Cerebellar cortex (tissue), 1 donor: ENCODE measurements at places on chromosomes 11 and 22.

DNA sequence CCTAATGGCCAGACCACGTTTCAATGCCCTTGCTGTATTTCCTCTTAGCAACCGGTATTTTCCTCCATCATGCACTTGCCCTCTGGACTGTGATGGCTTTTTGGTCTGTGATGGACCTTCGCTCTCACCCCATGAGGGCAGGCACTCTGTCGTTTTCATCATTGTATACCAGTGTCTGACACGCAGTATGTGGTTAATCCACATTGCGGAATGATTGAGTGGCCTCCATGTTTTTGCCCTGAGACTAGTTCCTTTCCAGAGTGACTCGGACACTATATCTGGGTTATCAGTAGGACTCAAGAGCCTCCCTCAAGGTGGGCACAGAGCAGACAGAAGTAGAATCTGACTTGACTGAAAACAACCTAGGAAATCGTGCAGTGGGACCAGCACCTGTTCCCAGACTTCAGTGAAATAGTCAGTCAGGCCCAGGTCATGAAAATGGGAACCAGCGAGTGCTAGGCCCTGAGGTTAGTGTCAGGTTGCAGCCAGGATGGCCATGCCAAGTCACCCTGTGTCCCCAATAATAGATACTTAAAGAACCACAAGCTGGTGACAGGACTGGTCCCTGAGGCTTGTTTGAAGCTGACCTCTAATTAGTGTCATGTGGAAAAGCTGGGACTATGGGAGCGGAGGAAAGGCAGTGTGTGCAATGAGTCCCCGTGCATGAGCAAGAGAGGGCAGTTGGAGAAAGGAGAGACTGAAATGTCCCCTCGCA lies 464.7 kb downstream of the INSC start:
- DNase-seq, result no peak

- DNase-seq, result peak; percentile 78
Observed at GRCh38 chr22:17788528-17789378, 14.5 kb upstream of the BID start.

- DNase-seq, result no peak
Observed at GRCh38 chr22:20027966-20028854, 7.3 kb downstream of the TANGO2 start.

- DNase-seq, result peak; percentile 7
Observed at GRCh38 chr11:93958991-93959390, 62.2 kb upstream of the HEPHL1 start.

DNA sequence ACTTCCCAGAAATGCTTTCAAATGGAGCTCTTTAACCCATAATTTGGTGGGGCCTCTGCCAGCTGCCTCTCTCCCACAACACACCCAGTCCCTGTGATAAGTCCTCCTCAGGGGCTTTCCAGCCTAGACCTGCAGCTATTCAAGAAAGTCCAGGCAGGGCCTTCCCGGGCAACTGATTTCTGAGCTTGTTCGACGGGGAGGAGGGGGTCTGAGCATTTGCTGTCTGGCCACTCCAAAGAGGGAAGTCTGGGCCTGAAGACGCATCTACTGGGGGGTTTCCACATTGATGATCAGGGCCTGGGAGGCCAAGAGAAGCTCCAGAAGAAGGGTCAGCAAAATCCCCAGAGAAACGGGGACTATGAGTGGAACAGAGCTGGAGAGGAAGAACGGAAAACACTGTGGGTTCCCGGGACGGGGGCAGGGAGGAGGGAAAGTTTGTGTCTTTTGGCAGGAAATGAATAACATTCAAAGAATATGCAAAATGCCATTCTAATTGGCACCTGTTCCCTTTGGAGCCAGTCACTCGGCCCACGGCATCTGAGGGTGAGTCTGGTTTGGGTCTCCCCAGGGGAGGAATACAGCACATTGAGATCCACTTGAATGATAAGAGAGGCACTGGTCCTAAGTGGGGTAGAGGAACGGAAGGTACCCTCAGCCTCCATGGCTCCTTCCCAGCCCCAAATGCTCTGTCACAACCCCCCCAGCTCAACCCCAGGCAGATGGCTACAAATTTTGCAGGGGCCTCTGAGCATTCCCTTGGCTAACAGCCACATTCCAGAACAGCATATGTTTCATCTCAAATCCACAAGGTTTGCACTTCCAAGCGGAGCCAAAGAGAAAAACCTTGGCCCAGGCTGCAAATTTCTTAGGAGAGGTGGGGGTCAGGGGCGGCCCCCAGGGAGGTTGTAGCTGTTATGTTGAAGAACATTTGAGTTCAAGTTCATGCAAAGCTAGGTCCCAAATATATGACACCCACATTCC lies 72.0 kb downstream of the RPUSD4 start:
- peak; percentile 94 for DNase-seq

GRCh38 chr11:101436511-101437142 lies 147.2 kb downstream of the TRPC6 start:
- peak; percentile 10 for DNase-seq

DNA sequence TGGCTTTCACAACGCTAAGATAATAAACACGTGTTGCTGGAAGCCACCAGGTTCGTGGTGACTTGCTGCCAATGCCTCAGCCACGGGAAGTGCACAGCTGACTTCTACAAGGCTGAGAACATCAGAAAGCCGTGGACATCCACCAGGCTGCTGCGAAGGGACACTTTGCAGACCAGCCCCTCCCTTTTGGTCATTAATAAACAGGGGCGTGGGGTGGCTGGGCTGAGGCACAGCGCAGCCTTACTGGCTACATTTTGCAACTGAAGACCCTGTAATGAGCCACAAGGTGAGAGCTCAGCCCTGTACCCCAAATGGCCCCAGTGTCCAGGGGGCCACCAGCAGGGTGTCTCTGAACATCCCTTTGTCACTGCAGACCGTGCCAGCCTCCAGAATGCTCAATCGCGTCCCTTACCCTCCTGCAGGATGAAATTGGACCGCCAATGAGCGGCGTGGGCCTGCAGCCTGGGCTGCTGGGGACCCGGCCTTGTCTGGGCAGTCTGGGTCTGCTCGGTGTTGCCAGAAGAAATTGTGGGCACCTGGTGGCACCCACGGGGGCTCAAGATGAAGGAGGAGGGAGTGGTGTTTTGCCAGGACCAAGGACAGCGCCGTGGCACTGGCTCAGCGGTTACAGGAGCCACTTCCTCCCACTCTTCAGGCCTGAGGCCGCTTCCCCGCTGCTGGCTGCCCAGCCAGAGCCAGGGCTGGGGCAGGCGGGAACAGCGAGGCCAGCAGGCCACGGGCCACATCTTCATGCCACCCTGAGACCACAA lies 181.9 kb downstream of the CTTN start:
- no peak for DNase-seq

DNA sequence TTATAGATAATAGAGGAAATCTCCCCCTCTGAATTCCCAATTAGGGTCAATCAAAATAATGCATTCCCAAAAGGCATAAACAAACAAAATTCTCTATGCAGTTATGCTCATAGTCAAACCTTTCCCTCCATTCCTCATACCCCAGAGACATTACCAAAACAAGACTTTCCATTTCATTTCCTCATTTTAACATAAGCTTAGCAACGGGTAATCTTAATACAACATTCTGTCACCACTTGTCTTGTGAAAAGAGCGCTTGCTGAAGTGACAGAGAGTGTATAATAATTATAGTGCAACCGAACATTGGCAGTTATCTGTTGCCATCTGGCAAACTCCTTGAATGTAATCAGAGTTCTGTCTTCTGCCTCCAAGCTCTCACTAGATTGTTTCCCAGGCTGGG lies 1.2 kb upstream of the SLN start:
- DNase-seq, result peak; percentile 48

DNA sequence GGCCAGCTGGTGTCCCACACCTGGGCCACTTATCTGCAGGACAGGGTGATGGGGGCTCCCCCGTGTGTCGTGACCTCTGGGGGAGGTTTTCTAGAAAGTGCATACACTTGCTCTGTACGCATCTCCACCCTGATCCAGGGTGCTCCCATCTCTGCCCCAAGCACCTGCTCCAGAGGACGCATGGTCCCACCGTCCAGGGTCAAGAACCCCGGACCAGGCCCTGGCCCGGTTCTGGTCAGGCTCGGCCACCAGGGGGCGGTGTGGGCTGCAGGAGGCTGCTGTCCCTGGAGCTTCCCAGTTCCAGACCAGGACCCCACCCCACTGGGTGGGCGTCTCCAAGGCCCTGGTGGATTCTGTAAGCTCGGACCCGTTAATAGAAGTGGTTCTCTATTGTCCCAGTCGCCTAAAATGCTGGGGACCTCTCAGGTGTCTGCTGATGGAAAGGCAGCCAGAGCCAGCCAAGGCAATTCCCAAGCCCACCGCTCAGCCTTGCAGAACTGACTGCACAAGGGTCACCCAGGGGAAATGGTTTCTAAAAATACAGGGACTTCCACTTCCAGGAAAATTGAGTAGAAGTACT lies 34.7 kb upstream of the SEPTIN5 start:
- DNase-seq, result no peak

GRCh38 chr22:50540381-50540780 lies 5.3 kb upstream of the KLHDC7B start:
- DNase-seq, result no peak

DNA sequence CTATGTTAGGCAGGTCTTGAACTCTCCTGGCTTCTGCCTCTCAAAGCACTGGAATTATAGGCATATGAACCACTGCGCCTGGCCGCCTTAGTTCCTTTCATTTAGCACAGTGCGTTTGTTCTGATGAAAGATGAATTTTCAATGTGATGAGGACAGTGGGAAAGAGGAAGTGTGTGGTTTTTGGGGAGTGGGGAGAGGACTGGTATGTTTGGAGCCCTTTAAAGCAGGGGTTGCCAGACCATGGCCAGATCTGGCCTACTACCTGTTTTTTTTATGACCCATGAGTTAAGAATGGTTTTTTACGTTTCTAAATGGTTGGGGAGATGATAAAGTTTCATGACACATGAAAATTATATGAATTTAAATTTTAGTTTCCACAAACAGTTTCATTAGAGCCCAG lies 12.5 kb downstream of the ATXN10 start:
- DNase-seq, result no peak

DNA sequence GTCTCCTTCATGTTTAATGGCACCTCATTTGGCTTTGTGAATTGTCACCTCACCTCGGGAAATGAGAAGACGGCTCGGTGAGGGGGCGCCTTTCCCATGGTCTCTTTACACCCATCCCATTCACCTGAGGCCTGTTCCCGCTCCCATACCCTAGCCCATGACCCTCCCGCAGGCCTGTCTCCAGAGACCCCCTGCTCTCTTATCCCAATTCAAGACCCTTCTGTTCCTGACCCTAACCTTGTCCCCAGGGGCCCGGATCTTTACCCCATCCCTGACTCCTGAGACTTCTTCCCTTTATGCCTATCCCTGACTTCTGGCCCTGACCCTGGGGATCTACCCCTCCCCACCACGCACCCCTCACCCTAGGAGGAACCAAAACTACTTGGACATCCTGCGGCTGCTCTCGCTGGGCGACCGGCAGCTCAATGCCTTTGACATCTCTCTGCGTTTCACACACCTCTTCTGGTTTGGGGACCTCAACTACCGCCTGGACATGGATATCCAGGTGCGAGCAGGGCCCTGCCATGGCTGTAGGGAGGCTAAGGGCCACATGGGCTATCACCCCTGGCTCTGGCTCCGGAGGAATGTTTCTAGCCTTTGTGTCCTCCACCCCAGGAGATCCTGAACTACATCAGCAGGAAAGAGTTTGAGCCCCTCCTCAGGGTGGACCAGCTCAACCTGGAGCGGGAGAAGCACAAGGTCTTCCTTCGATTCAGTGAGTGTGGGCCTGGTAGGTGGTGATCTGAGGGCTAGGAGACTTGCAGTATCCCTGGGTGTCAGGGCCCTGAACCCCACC lies 7.9 kb downstream of the INPPL1 start:
- no peak for DNase-seq

DNA sequence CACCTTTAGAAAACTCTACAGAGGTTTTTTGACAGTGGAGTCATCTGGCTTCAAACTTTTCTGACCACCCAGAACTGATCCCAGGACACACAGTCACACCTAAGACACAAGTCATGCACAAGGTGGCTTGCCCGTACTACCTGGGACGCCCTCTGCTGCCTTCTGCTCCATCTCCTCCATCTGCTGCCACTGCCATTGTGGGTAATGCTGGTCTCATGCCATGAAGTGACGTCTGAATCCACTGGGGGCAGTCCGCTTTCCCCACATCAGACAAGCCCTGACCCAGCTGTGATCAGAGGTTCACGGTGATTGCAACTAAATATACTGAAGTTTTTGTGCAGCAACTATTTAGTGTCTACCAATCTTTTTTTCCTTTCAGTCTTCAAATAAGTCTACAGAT lies 5.4 kb upstream of the NDUFS8 start:
- DNase-seq, result no peak

- no peak for DNase-seq
Observed at GRCh38 chr22:27242474-27242873, 559.1 kb downstream of the MN1 start.

GRCh38 chr22:37198258-37199102 lies 10.4 kb upstream of the C1QTNF6 start:
- peak; percentile 64 for DNase-seq

- DNase-seq, result no peak
Observed at GRCh38 chr11:64999478-64999877, 2.7 kb upstream of the BATF2 start.

- no peak for DNase-seq
Observed at GRCh38 chr11:95361180-95361579, 130.2 kb upstream of the SESN3 start.

GRCh38 chr11:119316016-119316728 lies 758 bp downstream of the MCAM start:
- peak; percentile 63 for DNase-seq

- DNase-seq, result no peak
Observed at GRCh38 chr11:73995247-73995646, 12.6 kb upstream of the UCP2 start.

DNA sequence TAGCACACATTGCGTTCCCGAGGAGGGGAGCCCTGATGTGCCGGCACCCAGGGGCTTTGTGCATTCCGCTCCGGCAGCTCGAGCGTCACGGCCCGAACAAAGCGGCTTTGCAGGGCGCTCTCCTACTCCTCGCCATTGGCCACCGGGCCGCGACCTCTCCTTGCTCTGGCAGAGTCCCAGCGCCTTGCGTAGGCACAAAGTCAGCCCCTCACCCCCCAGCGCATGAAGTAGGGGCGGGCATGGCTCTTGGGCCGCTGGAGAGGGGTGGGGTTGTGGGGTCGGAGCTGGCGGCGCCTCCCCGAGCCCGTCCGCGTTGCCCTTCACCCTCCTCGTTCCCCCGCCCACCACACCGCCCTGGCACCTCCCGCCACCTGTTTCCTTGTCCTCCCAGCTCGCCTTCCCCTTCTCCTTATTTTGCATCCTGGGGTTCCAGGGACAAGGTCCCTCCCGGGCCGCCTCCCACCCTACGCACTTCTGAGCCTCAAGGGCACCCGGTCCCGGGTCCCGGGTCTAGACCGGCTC lies 753 bp upstream of the PPARA start:
- DNase-seq, result no peak

- DNase-seq, result no peak
Observed at GRCh38 chr11:73194034-73194507, 24.0 kb upstream of the P2RY2 start.

DNA sequence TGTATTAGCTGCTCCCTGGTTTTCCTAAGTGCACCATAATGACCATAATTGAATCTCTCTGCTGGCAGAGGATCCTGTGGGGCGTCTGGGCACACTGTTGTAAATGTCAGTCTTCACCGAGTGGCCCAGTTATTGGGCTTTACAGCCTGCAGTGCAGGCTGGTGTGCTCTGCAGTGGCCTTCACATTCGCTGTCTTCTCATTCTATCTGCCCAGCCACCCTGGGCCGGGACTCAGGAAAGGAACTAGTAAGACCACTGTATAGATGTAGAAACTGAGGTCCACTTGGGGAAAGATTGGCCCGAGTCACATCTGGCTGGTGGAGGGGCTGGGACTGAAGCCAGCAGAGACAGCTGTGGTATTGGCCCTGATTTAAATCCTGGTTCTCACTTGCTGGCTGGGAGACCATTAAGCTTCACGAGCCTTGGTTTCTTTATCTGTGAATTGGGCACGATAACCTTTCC lies 49.3 kb downstream of the TSPAN18 start:
- no peak for DNase-seq

- no peak for DNase-seq
Observed at GRCh38 chr22:35863432-35863831, 145.8 kb downstream of the APOL5 start.
